ENCODE measurements at places on chromosomes 2 and 18.

GRCh38 chr2:225989809-225990208, 590.3 kb downstream of the NYAP2 start:
- no peak for DNase-seq

- DNase-seq, result no peak
These were observed 3.6 kb upstream of the DOK6 start for GRCh38 chr18:69397096-69397495.

DNA sequence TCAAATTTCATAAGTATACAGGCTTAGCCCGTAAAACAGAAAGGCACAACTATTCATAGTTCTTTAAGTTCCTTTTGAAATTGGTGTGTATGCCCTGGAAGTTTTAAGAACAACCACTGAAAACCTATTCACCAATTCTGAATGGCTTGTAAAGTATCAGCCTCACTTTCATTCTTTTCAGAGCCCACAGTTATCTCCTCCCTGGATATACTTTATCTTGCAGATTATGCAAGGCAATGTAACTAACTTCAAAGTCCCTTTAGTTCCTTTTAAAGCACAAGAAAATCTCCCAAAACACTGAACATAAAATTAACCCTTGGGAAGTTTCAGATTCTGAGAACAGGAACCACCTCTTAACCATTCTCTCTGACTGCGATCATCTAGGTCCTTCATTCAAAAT, 1.1 kb downstream of the STRN start:
- DNase-seq, result no peak

DNA sequence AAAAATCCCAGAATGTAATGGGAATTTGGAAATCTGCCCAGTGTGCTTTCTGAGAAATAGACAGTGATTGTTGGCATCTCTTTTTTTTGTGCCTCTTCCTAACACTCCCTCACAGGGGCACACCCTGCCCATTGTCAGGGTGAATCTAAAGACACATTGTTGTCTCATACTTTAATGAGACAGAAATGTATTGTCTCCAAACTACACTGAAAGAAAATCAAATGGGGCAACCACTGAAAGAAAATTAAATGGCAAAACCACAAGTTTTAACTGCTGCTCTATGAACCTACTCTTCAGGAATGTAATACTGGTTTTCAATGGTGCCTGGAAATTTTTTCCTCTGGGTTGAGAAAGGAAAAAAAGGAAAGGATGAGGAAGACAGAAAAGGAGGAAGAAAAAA, 43.2 kb upstream of the GLS start:
- DNase-seq, result no peak

Data from NCI-H1105 (cell line).